Stromal cell of bone marrow (primary cell): ENCODE measurements at places on chromosomes 5 and 9.
A peak's percentile ranks its signal among the peaks of the same experiment; 100 is the strongest.

- no peak for DNase-seq
Observed at GRCh38 chr9:123389070-123389469, 33.1 kb downstream of the CRB2 start.

- DNase-seq = no peak
Observed at GRCh38 chr5:176360894-176361436, 599 bp downstream of the KIAA1191 start.

- peak; percentile 72 for DNase-seq
Observed at GRCh38 chr9:126248680-126249079, 77.9 kb upstream of the MVB12B start.

DNA sequence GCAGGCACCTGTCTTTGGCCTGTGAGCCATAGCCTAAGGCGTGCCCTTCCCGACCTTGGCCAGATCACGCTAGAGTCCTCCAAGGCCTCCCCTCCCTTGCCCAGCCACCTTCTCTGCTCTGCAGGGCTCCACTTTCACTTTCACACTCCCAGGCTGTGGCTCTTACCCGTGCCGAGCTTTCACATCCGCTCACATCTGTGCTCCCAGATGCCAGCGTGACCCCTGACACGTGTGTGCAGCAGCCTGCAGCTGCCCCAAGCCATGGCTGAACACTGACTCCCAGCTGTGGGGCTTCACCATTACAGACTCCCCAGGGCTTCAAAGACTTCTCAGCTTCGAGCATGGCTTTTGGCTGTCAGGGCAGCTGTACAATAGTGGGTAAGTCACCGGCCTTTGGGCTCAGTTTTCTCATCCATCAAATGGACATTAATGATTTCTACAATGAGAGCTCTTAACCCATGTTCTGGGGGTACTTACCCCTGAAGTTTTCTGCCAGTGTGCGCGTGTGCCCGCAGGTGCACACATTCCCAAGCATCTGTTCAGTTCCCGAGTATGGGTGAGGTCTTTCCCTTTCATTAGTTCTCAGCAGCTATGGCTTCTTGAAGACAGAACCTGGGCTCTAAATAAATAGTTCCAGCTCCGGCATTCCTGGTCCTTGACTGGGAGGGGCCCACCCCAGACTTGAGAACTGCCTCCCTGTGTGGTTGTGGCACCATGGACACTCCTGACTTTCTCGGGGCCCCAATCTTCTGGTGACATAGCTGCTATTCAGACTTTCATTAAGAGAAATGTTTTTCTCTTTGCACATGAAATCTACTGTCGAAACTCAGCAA is 118.6 kb downstream of the RGS3 start:
- DNase-seq = no peak

DNA sequence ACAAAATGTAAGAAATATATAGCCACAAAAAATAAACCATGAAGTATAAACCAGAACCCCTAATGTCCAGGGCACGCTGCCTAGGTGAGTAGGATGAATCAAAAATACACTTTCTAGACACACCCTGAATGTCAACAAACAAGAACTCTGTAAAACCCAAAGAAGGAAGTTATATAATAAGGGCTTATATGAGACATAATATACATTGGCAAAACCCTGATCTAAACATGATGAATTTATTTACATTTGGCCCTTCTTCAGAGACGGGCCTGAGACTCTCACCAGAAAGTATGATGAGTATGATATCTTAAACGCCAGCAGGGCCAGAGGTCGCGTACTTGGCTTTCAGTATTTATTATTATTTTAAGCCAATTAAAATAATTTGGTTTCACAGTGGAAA is 125.1 kb upstream of the FST start:
- no peak for DNase-seq

DNA sequence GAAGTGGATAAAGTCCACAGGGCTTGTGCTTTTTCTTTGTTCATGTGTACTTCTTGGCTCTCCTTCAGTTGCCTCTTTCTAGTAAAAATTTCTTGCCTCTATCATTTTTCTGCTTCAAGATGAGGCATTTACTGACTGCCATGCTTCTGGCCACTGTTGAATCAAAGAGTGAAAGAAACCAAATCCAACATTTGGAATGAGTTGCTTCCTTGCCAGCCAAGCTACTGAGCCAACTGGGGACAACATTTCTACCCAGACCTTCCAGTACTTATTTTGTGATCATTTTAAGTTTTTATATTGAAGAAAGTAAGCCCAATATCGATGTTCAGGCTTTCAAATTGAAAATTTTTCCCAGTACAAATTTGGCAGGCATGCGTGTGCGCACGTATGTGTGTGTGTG is 73.2 kb downstream of the SNCAIP start:
- DNase-seq = no peak

DNA sequence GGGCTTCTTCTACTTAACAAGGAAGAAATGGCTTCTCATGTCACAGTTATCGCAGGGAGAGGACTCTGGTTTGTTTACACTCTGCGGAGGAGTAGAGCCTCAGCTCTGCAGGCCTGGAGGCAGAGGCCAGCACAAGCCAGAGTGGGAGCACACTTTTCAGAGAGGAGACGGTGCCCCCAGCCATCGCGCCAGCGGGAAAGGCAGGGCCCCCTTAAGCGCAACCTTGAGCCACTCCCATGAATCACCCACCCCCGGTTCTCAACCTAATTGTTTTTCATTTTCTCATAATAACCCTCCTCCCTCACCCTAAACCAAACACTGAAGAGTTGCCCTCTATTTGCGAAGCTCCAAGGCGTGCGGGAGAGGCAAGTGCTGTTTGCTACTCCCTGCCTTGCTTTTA is 208.4 kb upstream of the TBCA start:
- DNase-seq = no peak

DNA sequence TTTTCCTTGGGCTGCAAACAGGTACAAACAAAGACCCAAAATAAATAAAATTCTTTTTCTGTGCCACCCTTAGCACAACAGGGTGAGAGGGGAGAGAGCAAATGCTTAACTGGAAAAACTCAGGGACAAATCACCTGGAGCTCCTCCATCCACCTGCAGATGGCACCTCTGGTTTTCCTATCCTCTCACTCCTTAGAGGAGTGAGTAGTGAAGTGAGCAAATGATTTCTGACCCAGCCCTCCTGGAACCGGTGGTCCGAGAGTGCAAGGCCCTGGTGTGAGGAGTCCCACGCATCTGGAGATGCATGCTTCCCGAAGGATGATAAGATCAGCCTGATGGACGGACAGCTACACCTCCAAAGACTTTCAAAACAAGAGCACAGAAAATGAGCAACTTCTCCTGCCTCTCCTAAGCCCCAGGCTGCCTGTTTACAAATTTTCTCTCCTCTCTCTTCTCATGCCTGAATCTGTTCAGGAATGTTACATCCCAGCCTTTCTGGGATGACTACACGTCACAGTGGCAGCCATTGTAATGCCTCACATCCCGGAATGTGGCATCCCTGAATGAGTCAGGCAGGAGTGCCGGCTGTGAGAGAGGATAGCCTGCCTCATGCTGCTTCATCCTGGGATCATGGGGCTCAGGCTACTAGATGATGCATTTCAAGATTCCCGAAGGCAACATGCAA is 86.4 kb downstream of the ADRB2 start:
- peak; percentile 93 for DNase-seq

GRCh38 chr9:93098236-93098946 is 2.4 kb downstream of the CARD19 start:
- DNase-seq = peak; percentile 95

- DNase-seq = no peak
Observed at GRCh38 chr5:180166176-180166575, 42.8 kb downstream of the RASGEF1C start.

DNA sequence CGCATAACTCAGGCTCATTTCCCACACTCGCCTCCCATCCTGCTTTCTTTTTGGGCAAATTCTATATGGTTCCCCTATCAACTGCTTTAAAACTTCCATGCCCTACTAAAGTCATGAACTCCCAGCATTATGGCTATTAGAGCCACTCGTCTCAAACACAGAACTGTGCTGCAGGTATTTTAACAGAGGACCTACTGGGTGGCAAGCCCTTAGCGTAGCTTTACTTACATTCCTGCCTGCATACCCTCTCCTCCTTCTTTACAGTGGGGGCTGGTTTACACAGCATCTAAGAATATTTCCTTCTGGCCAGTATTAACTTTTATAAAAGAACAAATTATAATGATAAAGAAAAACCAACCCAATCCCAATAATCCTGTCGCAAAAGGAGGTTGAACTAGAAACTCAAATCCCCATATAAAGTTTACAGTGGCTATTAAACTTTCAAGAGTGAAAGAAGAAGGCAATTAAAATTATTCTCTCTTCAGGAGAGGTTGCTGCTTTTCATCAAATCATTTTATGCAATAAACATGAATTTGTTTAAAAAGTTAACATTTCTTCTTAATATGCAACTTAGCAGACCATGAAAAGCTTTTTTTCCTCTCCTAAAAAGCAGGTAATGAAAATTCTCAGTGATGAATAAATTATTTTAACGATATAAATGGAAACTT is 100.6 kb downstream of the ELAVL2 start:
- DNase-seq = no peak

DNA sequence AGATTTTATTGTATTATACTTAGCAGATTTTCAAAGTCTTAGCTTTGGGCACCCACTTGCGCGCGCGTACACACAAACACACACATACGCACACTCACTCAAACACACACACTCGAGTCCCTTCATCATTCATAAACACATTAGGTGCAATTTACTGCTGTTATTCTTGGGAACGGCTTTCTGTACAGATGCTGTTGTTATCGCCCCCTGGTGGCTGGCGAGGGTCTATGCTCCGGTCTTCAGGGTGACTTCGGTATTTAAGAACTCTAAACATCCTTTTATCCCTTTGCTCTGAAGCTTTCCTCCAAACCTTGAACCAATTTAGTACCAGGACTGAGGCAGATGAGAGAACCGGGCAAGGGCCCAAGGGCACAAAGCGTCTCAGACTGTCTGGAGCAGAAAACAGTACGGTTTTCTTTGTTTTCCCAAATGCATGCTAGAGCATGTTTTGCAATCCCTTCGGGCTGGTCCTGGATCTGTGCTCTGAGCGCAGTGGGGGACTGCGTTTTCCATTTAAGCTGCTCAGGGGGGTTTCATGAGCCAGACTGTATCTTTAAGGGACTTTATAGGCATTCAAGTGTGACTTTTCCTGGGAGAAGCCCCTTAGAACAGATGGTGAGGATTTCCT is 1.7 kb upstream of the SLIT3 start:
- peak; percentile 61 for DNase-seq

- DNase-seq = no peak
Observed at GRCh38 chr9:128323791-128324190, 1.2 kb downstream of the COQ4 start.

DNA sequence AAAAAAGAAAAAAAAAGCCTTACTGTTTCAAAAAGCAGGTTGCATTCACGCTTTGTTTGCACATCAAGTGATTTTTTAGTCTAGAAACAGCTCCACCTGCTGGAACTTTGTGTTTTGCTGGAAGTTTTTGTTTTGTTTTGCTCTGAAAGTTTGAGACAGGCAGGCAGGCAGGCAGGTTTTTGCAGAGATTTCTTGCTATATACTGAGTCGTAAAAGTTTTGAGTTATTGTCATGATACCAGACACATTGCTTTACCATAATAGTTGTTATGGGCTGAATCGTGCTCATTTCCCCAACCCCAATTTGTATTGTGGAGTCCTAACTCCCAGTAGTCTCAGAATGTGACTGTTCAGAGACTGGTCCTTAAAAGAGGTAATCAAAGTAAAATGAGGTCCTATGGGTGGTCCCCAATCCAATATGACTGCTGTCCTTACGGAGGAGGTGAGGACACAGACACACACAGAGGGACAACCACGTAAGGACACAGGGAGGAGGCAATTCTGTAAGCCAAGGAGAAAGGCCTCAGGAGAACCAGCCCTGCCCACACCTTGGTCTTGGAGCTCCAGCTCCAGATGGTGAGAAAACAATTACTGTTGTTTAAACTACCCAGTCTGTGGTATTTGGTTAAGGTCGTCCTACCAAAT is 20.9 kb downstream of the OR2Y1 start:
- DNase-seq = peak; percentile 14

DNA sequence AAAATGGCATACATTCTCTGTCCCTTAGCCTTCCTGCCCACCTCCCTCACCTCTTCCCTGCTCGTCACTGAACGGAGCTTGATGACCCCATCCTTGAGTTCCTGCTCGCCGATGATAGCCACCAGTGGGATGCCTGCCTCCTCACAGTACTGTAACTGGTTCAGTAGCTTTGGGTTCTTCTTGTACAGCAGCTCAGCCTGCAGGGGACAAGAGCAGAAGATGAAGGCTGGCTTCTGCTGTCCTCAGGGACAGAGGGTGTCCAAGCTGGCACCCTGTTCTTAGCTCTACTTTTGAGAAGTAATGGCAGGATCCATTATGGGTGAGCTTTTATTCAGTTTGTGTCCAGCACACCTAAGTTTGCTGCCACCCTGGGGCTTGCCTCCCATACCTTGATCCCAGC is 1.3 kb upstream of the DND1 start:
- DNase-seq = no peak

DNA sequence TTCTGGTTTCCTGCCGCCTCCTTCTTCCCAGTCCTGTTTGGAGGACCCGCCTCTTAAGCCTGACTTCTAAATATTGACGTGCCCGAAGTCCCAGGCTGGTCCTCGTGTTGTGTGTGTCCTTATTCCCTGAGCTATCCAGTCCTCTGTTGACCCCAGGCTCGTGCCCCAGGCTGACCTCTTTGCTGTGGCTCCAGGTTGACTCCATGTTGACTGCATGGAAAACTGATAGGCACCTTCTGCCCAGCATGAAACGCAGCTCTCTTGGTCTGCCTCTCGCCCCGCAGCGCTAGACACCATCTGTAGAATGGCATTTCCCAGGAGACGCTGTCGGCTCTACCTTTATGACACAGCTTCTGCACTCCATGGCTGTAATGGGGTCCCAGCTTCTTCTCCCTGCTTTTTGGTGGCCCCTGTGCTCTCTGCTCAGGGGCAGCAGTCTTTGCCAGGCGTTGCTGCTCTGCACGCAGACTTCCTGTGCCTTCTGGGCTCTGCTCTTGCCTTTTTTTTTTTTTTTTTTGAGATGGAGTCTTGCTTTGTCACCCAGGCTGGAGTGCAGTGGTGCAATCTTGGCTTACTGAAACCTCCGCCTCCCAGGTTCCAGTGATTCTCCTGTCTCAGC is 28.4 kb downstream of the EHMT1 start:
- DNase-seq = no peak

GRCh38 chr5:78286290-78286689 is 8.2 kb downstream of the AP3B1 start:
- no peak for DNase-seq

DNA sequence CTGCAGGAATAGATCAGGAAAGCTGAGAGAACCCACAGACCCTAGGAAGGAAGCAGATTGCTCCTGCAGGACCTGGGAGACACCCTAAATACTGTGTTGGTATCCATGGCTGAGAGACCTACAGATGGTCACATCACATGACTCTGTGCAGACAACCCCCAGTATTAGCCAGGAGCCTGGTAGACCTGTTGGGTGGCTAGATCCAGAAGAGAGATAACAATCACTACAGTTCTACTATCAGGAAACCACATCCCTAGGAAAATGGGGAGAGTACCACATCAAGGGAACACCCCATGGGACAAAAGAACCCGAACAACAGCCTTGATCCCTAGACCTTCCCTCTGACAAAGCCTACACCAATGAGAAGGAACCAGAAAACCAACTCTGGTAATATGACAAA is 24.2 kb upstream of the MELK start:
- no peak for DNase-seq

GRCh38 chr5:150056075-150056443 is 30.3 kb downstream of the CSF1R start:
- DNase-seq = no peak
